Large intestine (tissue), 12 donors: ENCODE measurements at places on chromosomes 6 and 20. TPM values are rescaled to one million over a fixed set of nuclear protein-coding genes. Genes with fewer than 3 reads are reported as not detected.

Gene HCK
- polyA plus RNA-seq: 10.8 TPM

Gene TPD52L1
- polyA plus RNA-seq: 53.4 TPM

Gene GPR31
- polyA plus RNA-seq: 0.36 TPM

DNA sequence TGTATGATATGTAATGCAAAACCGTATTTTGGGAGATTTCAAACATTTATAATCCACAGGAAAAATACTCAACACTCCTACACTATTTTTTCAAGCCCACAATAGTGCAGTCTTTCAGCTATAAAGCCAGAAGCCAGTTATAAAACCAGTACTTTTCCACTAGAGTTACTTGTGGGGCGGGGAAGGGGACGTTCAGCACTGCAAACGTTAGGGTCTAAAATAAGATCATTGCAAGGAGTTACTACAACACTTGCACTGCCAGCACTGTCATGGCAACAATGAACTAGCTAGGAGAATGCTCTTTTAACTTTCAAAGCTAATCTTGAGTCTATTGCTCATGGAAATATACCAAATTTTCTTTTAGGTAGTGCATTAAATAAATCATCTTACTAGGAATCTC is 14.7 kb downstream of the SESN1 start:
- no peak overlapping the region for H3K4me3 ChIP-seq
- no peaks in the 10 kb centered on the region for H3K27me3 ChIP-seq
- peak; percentile 24 for DNase-seq
- no peaks in the 10 kb centered on the region for H3K36me3 ChIP-seq

DNA sequence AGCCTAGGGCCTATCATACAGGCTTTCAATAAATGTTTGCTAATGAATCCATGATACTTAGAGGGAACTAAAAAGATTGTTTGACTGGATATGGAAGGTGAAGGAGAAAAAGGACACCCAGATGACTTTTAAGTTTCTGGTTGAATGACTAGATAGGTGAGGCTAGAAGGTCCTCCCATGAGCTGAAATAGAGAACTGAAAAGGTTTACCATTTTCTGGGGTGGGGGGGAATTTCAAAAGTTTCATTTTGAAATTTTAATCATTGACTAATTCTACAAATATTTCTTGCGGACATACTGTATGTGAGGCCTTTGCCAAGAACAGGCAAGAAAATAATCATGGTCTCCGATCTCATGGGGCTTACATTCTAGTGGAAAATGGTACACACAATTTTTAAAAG is 17.9 kb upstream of the ZBTB2 start:
- H3K4me3 ChIP-seq: no peak overlapping the region
- no peaks in the 10 kb centered on the region for H3K4me1 ChIP-seq
- peaks cover 63% of the 10 kb centered on the region for H3K36me3 ChIP-seq
- DNase-seq: no peak
- no peak overlapping the region for H3K27ac ChIP-seq

GRCh38 chr6:111706841-111707391 is 101.2 kb upstream of the TRAF3IP2 start:
- no peaks in the 10 kb centered on the region for H3K27me3 ChIP-seq
- no peak overlapping the region for H3K4me3 ChIP-seq
- peaks cover 3% of the 10 kb centered on the region for H3K36me3 ChIP-seq
- no peak for DNase-seq
- H3K4me1 ChIP-seq: peaks cover 4% of the 10 kb centered on the region

DNA sequence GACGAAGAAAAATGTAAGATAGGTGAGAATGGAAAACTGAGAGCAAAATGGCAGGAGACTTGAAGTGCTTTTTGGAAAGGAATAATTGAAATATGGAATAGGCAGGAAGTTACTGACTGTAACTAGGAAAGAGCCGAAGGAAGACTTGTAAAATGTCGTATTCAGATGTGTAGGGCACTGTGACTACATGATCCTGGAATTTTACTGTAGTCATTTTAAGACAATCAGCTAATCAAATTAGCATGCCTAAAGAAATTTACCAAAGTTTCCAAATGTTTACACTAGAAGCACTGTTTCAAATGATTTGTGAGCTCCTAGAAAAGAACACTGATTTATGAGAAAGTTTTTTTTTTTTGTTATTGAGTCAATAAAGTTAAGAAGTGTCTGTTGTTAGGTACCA is 21.2 kb upstream of the ADIG start:
- H3K4me1 ChIP-seq: no peaks in the 10 kb centered on the region
- no peaks in the 10 kb centered on the region for H3K27me3 ChIP-seq
- peaks cover 45% of the 10 kb centered on the region for H3K36me3 ChIP-seq
- no peak overlapping the region for H3K27ac ChIP-seq
- DNase-seq: no peak
- H3K4me3 ChIP-seq: no peak overlapping the region

- H3K4me3 ChIP-seq: no peak overlapping the region
- no peak overlapping the region for H3K27ac ChIP-seq
Observed at GRCh38 chr20:4607287-4607713, 114.4 kb upstream of the PRND start.

GRCh38 chr20:53100476-53100911 is 128.3 kb downstream of the TSHZ2 start:
- DNase-seq: no peak
- H3K27ac ChIP-seq: no peak overlapping the region
- H3K4me1 ChIP-seq: no peaks in the 10 kb centered on the region
- no peaks in the 10 kb centered on the region for H3K36me3 ChIP-seq
